ENCODE measurements at places on chromosomes 16 and 17. TPM values are rescaled to one million over a fixed set of nuclear protein-coding genes. Genes with fewer than 3 reads are reported as not detected.

DNA sequence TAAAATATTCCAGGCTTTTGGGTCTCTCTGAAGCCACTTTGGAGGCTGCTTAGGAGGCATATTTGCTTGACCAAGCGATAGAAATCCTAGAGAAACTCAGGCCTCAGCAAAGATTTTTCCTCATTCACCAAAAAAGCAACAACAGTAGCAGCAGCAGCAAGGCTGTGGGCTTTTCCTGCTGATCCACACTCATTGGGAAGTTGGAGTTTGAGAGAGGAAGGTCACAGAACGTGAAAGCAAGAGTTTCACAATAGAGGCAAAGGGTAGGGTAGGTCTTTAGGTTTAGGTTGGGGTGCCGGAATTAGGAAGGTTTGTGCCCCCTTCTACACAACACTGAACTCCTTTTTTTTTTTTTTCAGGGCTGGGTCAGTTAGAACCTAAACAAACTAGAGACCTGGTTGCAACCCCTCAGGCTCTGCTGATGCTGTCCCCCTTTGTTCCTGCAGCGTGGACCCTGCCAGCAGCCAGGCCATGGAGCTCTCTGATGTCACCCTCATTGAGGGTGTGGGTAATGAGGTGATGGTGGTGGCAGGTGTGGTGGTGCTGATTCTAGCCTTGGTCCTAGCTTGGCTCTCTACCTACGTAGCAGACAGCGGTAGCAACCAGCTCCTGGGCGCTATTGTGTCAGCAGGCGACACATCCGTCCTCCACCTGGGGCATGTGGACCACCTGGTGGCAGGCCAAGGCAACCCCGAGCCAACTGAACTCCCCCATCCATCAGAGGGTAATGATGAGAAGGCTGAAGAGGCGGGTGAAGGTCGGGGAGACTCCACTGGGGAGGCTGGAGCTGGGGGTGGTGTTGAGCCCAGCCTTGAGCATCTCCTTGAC, 2.0 kb downstream of the TMUB2 start:
- DNase-seq = no peak

DNA sequence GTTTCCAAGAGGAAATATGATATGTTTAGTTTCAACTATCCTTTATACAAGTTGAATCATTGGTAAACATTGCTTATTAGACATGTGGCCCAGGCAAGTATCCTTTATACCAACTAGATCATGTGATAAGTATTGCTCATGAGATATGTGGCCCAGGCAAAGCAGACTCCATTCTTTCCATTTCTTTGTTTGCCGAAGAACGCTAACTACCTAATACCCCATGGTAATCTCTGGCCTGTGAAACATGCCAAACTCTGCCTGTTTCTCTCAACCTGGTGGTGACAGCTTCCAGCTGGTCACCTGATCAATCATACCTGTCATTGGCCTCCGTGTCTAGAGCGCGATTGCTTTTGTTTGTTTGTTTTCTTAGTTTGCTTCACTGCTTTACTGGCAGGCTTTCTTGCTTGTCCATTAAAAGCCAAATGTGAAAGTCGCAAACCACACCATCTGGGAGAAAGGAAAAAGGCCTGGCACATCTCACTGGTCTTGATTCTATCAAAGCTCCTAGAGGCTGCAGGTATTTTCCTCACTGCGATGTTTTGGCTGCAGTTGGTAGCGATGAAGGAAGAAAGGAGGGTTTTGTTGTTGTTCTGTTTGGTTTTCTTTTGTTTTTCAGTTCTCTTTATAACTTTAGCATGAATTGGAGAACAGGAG, 686.2 kb downstream of the KCNJ2 start:
- no peak for DNase-seq

DNA sequence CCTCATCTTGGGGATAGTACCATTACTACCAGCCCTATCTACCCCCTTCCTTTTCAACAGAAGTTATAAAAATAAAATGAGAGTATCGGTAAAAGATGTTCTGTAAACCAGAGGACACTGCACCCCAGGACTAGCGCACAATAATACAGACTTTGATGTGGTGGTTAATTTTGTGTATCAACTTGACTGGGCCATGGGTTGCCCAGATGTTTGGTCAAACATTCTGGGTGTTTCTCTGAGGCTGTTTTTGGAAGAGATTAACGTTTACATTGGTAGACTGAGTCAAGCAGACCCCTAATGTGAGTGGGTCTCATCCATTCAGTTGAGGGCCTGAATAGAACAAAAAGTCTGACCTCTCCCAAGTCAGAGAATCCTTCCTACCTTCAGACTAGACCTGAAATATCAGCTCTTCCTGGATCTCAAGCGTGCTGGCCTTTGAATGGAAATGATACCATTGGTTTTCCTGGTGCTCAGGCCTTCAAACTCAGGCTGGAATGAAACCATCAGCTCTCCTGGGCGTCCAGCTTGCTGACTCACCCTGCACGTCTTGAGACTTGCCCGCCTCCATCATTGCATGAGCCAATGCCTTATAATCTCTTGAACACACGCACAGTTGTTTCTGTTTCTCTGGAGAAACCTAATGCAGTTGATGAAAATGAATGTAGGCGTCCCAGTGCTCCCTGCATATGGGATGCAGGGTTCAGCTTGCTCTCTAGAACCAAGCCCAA, 10.1 kb downstream of the MRM1 start:
- DNase-seq = no peak

The USP43 gene
- 6.5 TPM for total RNA-seq

DNA sequence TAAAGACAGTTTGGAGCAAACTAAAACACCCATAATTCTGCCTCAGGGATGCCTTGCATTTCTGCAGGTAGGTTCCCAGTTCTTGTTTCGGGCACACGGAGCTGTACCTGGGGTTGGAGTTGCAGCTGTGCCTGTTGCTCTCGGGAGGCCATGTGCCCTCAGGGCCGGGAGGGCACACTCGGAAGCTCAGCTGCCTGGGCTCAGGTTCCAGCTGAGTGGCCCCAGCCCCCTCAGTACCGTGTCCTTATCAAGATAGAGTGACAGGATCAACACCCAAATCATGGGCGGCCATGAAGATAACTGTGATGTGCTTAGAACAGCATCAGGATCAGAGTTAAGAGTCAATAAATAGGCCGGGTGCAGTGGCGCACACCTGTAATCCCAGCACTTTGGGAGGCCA, 107.9 kb downstream of the SNX29 start:
- DNase-seq = no peak

The TMEM238L gene
- not detected for total RNA-seq

DNA sequence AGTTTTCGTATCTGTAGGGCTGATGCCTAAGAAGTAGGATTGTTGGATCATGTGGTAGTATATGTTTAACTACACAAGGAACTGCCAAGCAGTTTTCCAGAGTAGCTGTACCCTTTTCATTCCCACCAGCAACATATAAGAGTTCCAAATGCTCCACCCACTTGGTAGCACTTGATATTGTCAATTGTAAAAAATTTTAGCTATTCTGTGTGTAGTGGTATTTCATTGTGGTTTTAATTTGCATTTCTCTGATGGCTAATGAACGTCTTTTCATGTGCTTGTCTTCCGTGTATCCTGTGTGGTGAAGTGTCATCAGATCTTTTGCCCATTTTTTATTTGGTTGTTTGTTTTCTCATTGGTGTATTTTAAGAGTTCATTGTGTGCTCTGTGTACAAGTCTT, 69.7 kb downstream of the TANC2 start:
- DNase-seq = no peak

The EPOP gene
- 17.1 TPM for total RNA-seq

DNA sequence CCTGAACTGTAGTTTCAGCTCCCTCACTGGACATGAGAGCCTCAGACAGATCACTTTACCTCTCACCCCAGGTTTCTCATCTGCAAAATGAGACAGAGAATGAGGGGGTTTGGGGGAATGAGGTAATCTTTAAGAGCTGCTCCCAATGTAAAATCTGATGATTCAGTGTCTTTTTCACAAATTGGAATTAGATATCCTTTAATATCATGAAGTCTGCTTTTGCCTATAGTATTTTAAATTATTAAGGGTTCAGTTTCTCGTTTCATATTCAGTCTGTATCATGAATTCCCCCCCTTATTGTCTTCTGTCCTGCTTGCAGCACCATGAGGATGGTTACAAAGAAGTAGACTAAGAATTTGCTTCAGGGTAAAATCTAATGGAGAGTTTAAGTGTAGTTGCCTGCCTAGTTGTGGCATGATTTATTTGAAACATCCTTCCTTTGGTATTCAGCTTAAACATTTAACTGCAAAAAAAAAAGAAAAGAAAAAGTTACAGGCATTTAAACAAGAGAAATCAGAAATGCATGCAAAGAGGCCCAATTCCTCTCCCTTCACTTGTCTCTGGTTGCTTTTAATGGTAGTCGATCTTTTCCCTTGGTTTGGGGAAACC, 77.3 kb downstream of the WNT3 start:
- no peak for DNase-seq

DNA sequence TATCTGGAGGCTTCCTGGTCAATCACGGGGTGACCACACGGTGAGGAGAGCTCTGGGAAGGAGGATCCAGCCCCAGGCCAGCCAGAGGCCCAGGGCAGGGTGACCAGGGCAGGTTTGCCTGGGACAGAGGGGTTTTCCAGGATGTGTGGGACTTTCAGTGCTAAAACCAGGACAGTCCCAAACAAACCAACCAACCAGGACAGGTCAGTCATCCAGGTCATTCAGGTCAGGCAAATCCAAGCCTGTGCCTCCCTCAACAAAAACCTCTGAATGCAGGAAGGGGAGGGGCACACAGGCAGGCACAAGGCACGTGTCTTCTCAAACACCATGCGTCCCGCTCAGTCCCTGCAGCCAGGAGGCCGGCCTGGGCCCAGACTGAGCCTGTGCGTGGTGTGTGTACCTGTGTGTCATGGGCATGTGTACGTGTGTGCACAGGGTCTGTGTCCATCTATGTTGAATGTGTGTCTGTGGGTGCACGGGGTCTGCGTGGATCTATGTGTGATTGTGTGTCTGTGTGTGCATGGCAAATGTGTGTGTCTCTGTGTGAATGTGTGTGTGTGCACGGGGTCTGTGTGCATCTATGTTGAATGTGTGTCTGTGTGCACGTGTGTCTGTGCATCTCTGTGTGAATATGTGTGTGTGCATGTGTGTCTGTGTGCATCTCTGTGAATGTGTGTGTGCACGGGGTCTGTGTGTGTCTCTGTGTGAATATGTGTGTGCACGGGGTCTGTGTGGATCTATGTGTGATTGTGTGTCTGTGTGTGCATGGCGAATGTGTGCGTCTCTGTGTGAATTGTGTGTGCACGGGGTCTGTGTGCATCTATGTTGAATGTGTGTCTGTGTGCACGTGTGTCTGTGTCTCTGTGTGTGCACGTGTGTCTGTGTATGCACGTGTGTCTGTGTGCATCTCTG, 78.9 kb downstream of the RTN4RL1 start:
- no peak for DNase-seq

DNA sequence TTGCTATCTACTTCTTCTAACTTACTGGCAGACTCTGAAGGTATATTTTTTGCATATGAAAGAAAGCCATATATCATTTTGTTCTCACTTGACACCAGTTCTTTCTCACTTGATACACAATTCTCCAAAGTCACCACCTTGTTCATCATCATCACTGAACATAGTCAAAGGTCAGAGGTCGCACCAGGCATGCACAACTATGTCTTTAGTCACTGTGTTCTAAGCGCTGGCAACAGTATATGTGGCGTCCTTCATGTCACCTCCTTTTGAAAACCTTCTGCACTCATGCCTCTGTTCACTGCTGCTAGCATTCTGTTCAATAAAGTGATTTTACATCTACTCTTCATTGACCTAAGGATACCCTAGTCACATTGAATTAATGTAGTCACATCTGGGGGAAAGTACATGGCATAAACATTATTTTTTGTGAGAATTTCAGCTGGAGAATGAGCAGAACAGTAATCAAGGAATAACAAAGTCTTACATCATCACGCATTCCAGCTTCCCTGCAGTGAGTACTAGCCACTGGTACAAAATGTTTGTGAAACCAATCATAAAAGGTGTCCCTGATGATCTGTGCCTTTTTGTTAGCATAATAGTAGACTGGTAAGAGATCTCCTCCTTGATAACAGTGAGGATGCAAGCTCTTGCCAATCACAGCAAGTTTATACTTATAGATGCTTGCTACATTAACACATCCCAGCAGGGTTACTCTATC, 20.5 kb upstream of the TBX4 start:
- DNase-seq = no peak

The TMC5 gene
- total RNA-seq = 2.3 TPM

DNA sequence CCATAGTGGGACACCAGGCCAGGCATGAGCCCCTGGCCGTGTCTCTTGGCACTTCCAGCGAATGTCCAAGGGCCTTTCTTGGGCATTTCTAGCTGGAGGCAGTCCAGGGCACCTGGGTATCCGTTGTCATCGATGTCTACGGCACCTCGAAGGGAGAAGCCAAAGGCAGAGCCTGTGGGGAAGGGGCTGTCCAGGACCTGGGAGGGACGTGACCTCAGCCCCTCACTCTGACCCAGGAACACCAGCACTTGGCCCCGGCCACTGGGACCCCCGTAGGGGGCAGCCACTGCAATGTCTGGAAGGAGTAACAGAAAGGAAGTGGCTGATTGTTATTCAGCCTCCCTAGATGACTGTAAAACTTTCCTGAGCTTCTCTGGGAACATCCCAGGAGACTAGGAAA, 8.7 kb downstream of the ITGA2B start:
- no peak for DNase-seq

- no peak for DNase-seq
These were observed 76.3 kb downstream of the GAS7 start for GRCh38 chr17:10121971-10122707.

The CYB561 gene
- 46.3 TPM for total RNA-seq

The C16orf89 gene
- not detected for total RNA-seq

GRCh38 chr16:24609740-24610415, 70.5 kb downstream of the RBBP6 start:
- no peak for DNase-seq

The PRSS33 gene
- total RNA-seq = not detected

- no peak for DNase-seq
These were observed 27.1 kb downstream of the MEOX1 start for GRCh38 chr17:43634591-43635125.

- DNase-seq = no peak
These were observed 43.2 kb downstream of the RPA1 start for GRCh38 chr17:1872976-1873375.

GRCh38 chr16:54288835-54289241, 2.3 kb upstream of the IRX3 start:
- no peak for DNase-seq

The CACNB1 gene
- 6.1 TPM for total RNA-seq

DNA sequence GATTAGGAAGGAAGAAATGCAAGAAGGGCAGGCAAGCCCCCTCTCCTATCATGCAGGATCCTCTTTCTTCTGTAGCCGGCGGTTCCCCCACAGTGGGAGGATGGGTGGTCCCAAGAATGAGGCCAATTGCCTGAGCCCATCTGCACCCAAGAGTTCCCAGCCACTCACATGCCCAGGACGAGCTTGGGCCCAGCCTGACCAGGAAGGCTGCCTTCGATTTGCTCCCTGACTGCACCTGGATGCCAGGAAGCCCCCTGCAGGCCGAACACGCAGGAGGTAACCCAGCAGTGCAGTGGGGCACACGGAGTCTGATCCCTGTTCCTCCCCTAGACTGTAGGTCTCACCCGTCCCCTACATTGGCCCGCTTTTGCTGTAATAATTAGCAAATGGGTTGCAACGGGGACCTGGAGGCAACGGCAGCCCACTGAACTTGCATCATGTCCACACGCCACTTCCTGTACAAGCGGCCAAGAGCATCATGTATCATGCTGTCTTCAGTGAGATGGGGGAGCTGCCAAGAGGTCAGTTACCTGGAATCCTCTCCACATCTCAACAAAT, 67.5 kb downstream of the AMFR start:
- DNase-seq = peak; percentile 51

All from Caco-2 (cell line).